ENCODE measurements at places on chromosomes 7 and 10.
A peak's percentile ranks its signal among the peaks of the same experiment; 100 is the strongest.

- no peak for DNase-seq
These were observed 52.1 kb downstream of the MYL10 start for GRCh38 chr7:101576998-101577397.

GRCh38 chr7:106062006-106062405 lies 50.1 kb downstream of the SYPL1 start:
- DNase-seq = no peak

DNA sequence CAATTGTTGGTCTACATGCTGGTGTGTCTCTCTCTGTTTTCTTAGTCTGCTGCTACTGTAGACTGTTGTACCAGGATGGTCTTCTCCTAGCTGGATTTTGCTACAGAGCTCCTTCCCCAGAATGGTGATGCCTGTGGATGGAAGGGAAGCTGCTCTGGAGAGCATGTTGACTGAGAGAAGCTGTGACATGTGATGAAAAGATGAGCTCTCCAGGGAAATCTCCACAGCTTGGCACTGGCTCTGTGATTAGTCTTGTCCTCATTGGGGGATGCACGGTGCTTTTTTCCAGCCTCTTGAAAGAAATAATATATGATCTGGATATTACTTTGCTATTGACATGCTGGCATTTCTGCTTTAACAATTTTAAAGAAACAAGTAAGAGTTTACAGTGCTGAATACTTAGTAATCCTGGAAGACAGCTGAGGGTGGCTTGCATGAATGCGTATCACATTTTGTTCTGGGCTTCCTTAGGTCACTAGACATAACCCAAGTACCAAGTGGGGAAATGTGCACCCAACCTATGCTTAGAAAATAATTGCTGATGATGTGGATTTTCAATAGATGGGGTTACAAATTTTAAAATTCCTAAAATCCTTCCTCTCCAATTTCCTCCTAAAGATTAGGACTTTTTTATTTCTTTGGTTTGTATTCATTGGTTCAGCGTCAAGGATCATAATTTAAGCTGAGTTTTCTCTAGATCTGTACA lies 849.7 kb downstream of the KCNMA1 start:
- no peak for DNase-seq

- DNase-seq = no peak
These were observed 89.1 kb upstream of the AGR3 start for GRCh38 chr7:16970732-16971482.

DNA sequence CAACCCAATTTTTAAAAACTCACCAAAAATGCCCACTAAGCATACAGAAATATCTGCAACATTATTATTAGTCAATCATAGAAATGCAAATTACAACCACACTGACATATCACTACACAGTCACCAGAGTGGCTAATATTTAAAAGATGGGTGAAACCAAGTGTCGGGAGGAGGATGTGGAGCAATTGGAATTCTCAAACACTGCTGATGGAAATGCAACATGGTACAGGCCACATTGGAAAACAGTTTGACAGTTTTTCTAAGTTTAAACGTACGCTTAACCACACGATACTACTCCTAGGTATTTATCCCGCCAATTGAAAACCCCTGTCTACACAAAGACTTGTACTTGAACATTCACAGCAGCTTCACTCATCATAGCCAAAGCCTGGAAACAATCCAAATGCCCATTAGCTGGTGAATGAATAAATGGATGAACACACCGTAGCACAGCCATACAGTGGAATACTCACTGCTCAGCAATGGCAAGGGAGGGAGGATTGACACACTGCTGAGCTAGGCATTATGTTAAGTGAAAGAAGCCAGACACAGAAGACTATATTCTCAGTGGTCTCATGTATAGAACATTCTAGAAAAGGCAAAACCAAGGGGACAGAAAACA lies 16.3 kb downstream of the GCK start:
- DNase-seq = no peak

DNA sequence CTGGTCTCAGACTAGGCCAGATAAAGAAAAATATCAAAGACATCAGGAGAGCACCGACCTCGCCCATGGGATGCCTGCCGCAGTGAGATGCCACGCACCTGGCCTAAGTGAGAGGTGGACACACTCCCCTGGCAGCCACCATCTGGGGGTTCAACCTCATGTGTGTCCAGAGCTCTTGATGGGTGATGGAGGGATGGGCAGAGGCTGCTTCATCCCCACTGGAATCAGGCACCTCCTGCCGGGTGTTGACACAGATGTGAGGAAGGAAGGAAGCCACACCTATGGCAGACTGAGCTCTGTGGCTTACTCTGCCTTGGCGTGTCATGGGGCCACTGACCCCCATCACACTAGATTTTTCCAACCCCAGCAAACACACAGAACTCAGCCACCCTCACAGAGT lies 11.4 kb downstream of the ZNF488 start:
- DNase-seq = no peak

GRCh38 chr10:63878428-63878827 lies 357.2 kb downstream of the REEP3 start:
- DNase-seq = no peak

GRCh38 chr7:20754001-20754400 lies 32.7 kb downstream of the SP8 start:
- no peak for DNase-seq

DNA sequence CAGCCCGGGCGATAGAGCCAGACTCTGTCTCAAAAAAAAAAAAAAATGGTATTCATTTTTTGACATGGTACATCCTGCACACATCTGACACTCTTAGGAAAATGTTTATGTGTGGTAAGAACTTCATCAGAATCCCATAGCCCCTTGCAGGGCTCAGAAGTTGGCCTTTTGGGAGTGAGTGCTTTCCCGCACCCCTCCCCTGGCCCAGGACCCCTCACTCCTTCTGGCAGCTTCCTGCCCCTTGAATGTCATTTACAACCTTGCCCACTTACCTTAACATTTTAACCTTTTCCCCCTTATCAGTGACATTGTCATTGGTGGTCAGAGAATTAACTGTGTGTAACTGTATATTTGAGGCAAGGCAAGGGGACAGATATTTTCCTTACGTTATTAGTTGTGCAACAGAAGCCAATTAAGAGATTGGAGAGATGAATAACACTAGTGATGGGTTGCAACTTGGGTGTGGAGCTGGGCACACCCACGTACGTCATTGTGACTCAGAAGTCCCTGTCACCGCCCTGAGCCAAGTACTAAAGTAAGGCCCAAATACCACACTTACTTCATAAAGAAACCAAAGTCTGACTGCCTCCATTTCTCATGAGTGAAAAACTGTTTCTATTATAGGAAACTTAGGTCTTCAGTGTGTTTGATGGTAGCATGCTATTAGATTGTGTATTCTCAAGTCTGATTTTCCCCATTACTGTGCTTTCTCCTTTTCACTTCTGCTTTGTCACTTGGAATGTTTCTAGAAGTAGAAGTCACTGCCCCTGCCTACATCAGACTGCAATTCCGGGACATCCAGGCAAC lies 31.6 kb downstream of the OGDH start:
- peak; percentile 57 for DNase-seq

DNA sequence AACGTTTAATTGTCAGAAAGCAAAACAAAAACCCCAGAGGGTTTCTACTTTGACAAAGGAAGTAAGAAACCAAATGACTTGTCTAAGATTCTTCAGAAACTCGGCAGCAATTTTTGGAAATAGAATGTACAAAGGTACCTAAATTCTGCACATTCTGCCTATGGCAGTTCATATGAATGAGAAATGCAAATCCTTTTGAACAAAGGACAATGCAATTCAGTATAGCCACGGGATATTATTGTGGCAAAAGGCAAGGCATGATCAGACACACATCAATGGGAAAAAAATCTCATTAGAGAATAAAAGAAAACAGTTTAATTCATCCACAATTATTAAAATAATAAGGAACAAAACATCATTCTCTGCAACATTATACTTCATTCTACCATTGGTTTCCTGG lies 93.4 kb downstream of the SEMA3C start:
- no peak for DNase-seq

- DNase-seq = no peak
These were observed 64.0 kb downstream of the HYCC1 start for GRCh38 chr7:22949944-22950343.

GRCh38 chr7:130875265-130875741 lies 141.3 kb upstream of the KLF14 start:
- DNase-seq = no peak

GRCh38 chr10:133141144-133141957 lies 18.7 kb upstream of the KNDC1 start:
- DNase-seq = no peak

GRCh38 chr7:152735443-152736004 lies 24.0 kb upstream of the ACTR3B start:
- DNase-seq = no peak

DNA sequence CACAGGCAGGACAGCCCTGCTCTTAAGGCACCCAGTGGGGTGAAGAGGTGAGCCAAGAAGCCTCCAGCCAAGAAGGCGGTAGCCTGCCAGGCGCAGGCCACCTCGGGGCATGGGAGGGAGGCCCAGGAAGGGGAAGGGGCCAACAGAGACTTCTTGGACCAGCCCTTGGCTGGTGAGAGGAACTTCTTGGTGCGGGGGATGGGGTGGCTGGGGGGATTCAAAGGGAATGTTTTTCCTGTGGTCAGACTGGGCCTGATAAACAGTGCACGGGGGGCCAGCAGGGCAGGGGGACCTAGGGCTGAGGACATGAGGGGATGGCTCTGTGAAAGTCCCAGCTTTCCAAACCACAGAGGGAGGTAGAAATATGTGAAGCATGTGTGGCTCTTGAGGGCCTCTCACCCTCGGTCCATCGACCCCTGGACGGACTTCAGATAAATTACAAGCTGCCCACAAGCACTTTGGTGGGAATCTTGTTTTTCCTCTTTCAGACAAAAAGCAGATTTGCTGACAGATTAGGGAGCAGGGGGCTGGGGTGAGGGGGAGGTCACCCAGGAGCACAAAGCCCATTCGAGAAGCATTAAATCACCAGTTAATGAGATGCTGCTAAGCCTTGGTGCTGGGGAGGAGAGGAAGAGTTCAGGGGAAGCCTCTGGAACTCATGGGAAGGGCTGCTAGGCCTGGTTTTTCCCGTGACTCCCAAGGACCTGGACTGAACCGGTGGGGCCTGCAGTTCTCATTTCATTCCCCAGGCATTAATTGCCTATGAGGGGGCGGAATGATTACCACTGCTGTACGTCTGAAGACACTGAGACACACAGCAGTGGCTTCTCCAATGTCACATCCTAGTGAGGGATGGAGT lies 11.3 kb downstream of the CRYGN start:
- no peak for DNase-seq

DNA sequence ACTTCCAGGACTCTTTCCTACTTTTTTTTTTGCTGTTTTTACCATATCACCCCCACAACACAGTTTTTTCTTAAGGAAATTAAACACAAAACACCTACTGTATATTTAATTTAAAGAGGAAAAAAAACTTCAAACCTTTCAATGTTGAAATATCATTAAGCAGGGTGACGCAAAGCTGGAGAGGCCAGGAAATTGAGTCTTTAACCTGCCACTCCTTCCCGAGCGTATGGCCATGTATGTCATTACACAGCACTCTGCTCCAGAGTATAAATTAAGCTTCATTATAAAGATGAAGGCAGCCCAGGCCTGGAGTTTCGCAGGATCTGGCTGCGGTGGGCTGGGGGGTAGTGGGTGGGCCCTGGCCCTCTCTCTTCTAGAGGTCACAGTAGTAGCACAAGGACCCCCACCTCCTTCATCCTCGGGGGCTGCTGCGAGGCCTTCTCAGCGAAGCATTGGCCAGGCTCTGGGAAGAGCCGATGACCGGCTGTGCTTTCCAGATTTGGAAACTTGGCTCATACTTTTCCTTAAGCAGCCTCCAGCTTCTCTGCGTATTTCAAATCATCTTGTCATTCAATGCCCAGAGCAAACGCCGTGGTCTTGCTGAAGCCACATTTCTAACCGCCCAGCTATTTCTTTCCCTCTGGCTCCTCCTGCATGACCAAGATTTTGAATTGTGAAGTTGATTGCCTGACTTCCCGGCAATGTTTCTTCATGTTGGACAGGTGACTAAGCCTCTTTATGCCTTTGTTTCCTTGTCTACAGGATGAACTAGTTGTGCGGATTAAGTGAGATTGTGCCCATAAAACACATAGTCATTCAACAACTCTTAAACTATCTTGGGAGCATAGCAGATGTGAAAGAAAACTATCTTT lies 765.1 kb downstream of the SUGCT start:
- DNase-seq = no peak

DNA sequence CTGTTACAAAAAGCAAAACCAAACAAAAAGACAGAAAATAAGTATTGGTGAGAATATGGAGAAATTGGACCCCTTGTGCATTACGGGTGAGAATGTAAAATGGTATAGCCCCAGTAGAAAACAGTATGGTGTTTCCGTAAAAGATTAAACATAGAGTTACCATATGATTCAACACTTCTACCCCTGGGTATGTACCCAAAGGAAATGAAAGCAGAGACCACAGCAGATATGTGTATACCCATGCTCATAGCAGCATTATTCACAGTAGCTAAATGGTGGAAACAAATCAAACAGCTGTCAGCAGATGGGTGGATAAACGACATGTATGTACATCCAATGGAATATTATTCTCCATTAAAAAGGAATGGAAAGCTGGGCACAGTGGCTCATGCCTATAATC lies 42.4 kb downstream of the STARD3NL start:
- no peak for DNase-seq

DNA sequence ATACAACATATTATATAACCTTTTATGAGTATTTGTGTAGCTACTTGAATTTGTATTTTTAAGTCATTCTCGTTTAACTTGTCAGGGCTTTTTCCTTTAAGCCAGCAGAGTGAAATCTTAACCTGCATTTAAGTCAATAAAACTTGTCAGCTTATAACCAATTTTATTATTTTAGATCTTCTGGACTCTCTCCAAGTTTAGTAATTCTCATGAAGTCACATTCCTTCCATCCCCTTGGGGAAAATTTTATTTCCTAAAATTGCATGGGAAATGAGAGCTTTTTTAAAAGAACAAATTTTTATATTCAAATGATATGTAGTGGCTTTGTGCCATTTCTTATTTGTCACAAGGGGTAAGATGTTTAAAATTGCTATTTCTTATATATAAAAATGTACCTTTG lies 74.0 kb downstream of the SEPTIN7 start:
- no peak for DNase-seq

DNA sequence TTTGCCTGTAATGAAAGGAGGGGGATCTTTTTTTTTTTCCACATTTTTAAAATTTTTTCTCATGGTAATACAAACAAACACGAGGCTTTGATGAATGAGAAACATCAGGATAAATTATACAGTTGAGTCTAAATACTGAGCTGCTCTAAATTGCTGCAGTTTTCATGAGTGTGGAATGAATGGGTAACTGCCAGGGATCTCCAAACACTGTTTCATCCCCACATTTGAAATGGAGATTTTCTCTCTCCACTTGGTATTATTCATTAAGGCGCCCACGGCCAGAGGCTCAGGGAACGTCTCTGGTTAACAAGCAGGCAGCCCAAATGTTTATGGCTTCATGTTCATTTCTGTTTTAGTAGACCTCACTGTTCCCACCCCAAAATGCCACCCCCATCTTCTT lies 717.1 kb downstream of the GRID1 start:
- DNase-seq = no peak

DNA sequence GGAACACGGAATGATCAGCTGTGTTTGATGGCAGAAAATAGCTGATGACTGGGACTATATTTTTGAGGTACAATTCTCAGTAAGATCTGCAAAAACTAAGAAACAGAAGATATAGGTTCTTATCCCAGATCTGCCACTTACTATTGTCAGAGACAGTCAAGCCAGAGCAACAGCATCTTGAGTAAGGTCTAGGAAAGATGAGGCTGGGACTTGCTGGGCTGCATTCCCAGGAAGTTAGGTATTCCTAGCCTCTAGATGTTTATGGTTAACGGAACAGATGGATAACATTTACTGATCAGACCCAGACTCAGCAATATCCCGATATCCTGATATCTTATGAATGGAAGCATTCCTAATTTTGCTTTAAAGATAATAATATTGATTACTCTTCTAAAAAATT lies 68.7 kb upstream of the DNAJB12 start:
- no peak for DNase-seq
